HS-27A (cell line): ENCODE measurements at places on chromosomes 4 and X.

- DNase-seq, result no peak
Observed at GRCh38 chrX:42017971-42018370, 94.6 kb upstream of the CASK start.

- DNase-seq, result no peak
Observed at GRCh38 chrX:27679281-27679680, 89.1 kb downstream of the DCAF8L2 start.

DNA sequence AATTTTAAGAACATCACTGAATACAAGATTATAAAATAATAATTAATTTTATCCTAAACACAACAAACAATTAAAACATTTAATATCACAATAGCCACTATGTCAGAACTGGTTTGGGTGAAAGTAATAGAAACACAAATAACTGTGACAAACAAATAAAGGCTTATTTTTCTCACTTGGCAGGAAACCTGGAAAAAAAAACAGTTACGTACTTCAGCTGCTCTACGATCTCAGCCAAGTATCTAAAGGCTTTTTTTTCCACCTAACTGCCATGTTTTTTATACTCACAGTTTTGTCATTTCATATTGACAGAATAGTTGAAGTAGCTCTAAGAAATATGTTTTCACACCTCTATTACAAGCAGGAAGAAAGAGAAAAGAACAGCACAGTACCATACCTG is 284.8 kb upstream of the INTU start:
- DNase-seq, result no peak

- no peak for DNase-seq
Observed at GRCh38 chr4:105978684-105979296, 83.5 kb downstream of the NPNT start.

GRCh38 chr4:176377780-176378179 is 58.0 kb downstream of the SPCS3 start:
- DNase-seq, result no peak
